ENCODE measurements at places on chromosomes 3 and 15.

DNA sequence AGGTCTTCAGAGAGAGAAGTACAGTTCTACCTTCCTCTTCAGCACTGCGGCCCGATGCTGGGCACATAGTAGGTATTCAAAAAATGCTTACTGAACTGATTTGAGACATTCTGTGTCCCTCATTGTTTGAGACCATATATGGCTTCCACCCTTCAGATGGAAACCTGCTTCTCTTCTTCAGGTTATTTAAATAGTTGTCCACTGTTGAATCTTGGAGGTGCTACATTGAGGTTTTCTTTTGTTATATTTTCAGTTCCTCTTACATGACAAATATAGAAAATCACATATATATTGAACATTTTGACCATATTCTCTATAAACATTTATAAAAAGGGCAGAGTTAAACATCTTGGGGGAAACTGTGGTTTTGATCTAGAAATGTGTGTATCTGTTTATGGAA is 200.2 kb upstream of the LRRC3B start:
- no peak for DNase-seq

GRCh38 chr3:173479301-173479700 is 81.8 kb downstream of the NLGN1 start:
- DNase-seq, result no peak

- DNase-seq, result no peak
These were observed 77.0 kb upstream of the GBE1 start for GRCh38 chr3:81838457-81838856.

DNA sequence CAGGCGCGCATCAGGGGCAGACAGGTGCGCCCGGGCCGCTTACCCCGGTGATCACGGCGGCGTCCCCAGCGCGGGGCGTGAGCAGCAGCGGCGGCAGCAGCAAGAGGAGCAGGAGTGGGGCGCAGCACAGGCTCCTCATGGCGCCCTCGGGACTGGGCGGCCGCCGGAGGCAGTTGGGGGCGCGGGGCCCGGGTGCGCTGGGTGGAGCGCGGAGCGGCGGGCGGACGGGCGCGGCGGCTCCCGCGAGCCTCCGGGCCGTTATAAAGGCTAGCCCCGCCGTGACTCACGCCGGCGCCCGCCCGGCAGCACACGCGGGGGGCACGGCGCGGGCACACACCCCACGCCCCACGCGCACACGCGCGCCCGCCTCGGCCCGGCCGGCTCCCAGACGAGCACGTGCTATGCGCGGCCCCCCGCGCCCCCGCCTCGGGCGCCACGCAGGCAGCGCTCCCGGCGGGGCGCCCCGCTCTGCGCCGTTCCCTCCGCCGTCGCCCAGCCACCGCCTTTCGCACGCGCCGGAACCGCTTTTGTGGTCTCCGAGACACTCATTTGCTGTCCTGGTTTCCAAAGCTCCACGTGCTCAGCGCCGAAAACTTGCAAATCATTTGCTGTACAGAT is at the start of gene PROK2:
Gene PROK2 (minus strand): TSS at position 235 of the 618 bp plus-strand sequence. CDS start 96 bp downstream, at position 139.
- DNase-seq, result peak; percentile 8

- no peak for DNase-seq
These were observed 1006.6 kb upstream of the CFAP20DC start for GRCh38 chr3:60056404-60056803.

DNA sequence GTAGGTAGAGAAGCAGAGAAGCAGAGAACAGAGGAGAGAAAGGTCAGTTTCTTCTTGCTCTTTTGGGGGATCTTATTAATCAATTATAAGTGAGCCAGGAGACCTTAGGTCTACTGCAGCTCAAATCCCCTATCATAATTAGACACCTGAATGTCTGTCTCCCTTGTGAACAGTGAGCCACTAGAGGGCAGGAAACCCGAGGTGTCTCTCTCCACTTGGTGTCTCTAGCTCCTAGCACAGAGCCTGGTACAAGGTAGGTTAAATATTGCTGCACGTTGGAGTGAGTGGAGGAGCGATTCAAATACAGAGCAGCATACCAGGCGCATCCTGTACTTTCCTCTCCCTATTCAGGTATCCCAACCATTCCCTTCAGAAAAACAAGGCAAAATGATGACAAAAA is 2.0 kb upstream of the ST8SIA2 start:
- no peak for DNase-seq

GRCh38 chr15:75671730-75672602 is 24.3 kb downstream of the SNX33 start:
- DNase-seq, result no peak

DNA sequence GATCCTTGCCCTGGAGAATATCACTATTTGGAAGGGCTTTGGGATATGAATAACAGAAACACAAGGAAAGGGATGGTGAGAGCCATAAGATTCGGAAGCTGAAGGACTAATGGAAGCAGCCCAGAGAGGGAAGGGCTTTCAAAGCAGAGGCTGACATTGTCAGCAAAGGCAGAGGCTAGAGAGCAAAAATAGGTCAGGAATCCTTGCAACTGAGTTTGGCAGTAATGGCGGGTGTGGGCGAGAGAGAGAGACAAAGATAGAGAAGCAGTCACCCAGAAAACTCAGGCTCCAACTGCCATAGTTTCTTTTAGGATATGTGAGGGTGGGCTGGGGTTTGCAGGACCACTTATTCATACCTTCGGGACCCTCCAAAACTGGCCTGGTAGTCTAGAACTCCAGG is 248.6 kb downstream of the OPA1 start:
- DNase-seq, result no peak

- no peak for DNase-seq
These were observed 117.5 kb downstream of the LRTM1 start for GRCh38 chr3:54810401-54810800.

- DNase-seq, result no peak
These were observed 33.7 kb upstream of the VILL start for GRCh38 chr3:37956723-37957538.

DNA sequence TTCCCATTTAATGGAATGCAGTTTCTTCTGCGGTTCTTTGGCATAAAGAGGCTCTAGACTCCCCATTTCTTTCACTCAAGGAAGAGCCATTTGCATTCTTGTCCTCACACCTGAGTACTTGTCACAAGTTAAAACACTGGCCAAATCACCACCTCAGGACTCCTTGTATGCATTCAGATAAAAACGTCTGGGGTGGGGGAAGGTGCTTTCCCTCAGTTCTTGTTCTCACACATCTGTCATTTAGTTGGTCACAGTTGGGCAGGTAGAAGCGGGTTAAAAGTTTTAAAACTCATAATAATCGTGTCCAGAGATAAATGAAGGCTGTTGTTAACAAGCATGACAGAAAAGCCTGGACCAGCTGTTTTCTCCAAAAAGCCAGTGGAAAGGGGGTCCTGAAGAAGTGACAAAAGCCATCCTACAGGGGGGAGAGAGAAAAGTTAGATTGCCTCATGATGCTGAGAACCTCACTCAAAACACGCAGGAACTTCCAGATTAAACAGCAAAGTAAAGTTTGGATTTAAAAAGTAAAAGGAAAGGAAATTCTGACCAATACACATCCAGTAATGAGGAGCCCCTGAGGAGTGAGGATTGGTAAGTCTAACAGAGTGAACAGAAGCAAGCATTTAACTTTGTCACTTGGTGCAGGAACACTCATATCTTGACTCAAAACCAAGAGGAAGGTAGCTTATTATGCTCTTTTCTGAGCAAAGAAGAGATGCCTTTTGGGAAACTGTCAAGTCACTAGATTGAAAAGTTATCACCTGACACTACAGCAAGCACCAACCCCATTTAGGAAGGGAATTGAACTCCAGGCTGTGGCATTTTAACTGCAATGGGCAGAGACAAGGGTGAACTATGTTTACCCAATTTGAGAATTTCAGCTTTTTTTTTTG is 2.8 kb downstream of the BCL2L10 start:
- DNase-seq, result no peak

- DNase-seq, result no peak
These were observed 510.2 kb downstream of the NTRK3 start for GRCh38 chr15:87746333-87746732.

DNA sequence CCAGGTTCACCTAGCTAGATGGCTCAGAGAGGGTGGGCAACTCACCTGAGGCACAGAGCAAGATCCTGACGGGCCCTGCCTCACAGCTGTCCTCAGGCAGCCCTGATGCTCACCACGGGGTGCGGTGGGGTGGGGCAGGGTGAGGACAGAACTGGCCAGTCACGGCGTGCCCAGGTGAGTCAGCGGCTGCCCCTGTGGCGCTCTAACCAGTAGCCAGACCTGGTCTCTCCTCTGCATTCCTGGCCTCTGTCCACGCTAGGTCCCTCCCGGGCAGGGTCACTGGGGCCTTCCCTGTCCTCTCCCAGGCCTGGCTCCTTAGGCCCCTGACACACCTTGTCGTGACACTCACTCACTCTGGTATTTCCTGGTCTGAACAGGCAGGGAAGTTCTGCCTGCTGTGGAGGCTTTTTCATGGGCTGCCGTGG is 901 bp downstream of the ALS2CL start:
- DNase-seq, result no peak

GRCh38 chr15:90325726-90326125 is 26.4 kb upstream of the ZNF774 start:
- DNase-seq, result no peak

DNA sequence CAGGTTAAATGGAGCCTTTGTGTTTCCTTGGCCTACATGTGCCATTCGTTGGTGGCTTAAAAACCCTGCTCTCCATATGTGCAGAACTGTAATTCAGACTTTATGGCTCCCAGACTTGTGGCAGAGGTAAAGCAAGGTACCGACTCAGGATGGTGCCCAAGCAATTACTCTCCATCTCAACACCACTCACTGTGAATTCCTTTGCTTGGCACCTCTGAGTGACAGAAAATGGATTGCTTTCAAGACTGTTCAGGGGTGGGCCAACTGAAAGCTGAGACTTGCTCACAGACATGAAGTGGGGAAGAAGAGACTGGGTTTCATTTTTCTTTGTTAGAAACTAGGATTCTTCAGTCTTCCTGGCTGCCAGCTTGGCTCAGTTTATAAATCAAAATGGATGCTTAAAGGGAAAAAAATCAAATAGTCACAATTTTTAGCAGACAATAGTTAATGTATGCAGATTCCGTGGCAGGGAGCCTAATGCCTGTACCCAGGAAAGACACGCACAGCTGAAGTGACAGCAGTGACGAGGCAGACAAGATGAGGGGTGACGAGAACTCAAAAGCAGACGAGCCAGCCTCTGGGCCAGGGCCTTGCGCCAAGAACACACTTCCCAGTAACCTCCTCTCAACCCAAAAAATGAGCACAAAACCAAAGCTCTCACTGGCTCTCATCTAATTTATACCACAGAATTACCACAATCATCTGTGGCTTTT is 207.9 kb upstream of the SLC2A2 start:
- DNase-seq, result no peak

DNA sequence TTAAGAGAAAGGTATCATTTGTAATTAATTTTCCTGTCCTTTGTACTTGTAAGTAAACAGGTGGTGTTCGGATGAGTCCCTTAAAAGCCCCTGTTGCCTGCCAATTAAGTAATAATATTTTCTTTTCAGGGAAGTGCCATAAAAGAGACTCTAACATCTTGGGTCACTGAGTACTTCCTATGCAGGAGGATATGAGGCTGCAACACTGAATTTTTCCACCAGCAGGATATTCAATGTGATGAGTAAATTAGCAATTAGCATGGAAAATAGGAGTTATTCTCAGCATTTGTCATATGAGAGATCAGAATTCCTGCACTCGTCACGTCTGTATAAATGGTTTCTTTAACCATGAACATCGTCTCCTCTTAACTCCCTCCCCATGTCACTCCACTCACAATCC is 45.4 kb downstream of the WWTR1 start:
- DNase-seq, result no peak

GRCh38 chr3:47007001-47007400 is 27.5 kb downstream of the NBEAL2 start:
- DNase-seq, result no peak

- DNase-seq, result no peak
These were observed 40.6 kb downstream of the ADAMTSL3 start for GRCh38 chr15:83694536-83694935.

GRCh38 chr3:195532345-195532744 is 10.8 kb downstream of the PPP1R2 start:
- no peak for DNase-seq
